ENCODE measurements at places on chromosomes 11 and 22. TPM values are rescaled to one million over a fixed set of nuclear protein-coding genes. Genes with fewer than 3 reads are reported as not detected.

Gene IPO7
- 150 TPM for total RNA-seq

Gene NRGN
- 4.6 TPM for total RNA-seq

Gene C11orf16
- not detected for total RNA-seq

Gene C11orf86
- total RNA-seq = not detected
